ENCODE measurements at places on chromosomes 12 and 14.

GRCh38 chr14:28876572-28876945 is 110.0 kb downstream of the FOXG1 start:
- DNase-seq = no peak

- DNase-seq = peak; percentile 100
Observed at GRCh38 chr12:112012775-112013600, at the start of the genes ERP29 and TMEM116. Gene ERP29 (plus strand): TSS chr12:112013426. CDS start chr12:112013466, 40 bp downstream. Gene TMEM116 (minus strand): TSS chr12:112013165. CDS start chr12:112005270, 7,895 bp downstream.

- DNase-seq = no peak
Observed at GRCh38 chr14:100577321-100577985, 9.8 kb downstream of the BEGAIN start.

DNA sequence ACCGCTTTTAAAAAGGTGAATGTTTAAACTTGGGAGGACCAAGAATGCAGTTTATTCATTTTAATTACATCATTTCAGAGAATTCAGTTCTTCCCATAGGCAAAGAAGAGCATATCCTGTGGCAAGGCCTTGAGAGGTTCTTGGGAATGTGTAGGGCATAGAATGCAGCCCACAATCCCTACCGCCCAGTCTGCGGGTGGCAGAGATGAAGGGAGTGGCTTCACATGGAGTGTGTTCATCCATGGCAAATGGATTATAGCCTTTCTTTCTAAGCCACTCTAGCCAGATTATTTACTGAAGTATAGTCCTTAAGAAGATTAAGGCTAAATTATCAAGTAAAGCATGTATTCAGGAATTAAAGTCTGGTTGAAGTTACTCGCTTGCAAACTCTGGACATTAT is 97.4 kb downstream of the TSPAN8 start:
- DNase-seq = no peak

DNA sequence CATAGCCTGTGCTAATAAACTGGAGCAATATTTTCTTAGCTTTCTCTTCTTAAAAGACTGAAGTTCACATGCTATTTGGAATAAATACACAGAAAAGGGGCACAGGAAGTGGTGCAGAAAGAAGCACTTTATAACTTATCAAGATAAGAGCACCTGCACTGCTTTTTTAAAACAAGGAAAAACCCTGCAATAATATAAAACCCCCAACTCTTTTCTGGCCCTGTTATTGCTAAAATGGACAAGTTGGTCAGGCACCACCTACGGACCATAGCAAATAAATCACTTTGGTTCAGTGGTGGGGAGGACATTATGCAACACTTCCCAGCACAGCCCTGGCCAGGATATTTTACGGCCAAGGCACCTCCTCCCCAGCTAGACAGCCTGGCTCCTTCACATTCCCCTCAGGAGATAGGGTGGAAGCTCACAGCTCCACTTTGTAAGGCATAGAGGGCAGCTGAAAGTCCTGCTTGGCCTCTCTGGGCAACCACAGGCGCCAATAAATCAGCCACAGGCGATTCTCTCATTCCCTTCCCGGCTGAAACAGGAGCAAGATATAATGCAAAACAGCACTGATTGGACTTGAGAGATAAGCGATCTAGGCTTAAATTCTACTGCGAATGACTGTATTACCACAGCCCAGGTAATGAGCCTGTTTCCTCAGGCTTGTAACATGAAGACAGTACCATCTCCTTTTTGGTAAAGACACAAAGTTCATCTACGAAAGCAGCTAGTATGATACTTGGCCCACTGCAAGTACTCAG is 2.0 kb downstream of the ZBTB25 start:
- no peak for DNase-seq

GRCh38 chr12:24970177-24970576 is 21.3 kb upstream of the BCAT1 start:
- DNase-seq = no peak

DNA sequence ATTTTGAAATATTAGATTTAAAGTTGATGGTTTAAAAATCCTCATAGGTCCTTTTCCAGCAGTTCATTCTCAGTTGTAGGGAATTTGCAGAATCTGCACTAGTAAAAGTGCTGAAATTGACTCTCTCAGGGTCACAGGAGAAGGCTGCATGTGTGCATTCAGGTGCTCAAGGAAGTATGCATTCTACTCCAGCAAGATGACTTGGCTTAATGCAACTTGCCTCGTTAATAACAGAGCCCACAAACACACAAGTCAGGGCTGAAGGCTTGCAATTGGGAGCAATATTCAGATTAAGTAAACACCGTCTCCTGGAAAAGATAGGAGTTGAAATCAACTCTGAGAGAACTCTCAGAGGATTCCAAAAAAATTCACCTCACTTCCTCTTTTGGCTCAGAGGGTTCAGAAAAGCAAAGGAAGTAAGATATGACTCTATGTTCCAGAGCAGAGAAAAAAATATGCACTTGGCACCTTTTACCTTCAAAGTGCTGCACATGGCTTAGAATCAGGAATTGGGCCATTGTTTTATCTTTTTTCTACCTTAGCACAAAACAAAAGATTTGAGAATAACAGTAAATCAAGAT is 406.3 kb upstream of the DCN start:
- DNase-seq = no peak

DNA sequence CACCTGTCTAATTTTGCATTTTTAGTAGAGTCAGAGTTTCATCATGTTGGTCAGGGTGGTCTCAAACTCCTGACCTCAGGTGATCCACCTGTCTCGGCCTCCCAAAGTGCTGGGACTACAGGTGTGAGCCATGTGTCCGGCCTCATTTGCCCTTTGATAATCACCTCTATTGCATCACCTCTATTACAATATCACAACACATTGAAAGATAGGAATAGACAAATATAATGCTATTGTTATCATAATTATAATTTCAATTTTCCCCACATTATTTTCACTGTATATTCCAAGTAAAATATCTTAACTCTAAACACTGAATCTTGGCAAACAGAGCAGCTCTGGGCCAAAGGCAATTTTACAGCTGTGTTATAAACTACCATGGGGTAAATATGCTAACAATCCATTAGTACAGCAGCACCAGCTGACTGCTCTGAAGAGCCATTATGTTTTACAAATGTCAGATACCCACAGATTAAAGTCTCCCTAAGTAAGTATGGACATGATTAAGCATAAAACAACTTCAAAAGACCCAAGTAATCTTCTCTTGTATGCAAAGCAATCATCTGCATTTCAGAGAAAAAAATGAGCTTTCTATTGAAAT is 173.2 kb downstream of the MED13L start:
- no peak for DNase-seq

DNA sequence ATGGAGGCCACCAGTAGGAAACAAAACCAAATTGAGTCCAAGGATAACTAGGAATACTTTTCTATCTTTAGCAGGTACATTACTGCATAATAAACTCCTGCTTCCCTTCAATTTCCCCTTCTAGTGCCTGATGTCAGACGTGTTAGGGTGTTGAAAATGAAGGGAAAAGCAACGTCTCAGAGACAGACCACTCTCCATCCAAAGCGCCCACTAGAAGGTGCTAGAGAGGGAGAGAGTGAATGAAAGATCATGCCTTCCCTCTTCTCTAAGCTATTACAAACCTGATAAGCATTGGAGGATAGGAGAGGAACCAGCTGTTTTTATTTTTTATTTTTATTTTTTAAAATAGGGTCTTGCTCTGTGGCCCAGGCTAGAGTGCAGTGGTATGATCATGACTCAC is 64.1 kb downstream of the ZNF641 start:
- no peak for DNase-seq

DNA sequence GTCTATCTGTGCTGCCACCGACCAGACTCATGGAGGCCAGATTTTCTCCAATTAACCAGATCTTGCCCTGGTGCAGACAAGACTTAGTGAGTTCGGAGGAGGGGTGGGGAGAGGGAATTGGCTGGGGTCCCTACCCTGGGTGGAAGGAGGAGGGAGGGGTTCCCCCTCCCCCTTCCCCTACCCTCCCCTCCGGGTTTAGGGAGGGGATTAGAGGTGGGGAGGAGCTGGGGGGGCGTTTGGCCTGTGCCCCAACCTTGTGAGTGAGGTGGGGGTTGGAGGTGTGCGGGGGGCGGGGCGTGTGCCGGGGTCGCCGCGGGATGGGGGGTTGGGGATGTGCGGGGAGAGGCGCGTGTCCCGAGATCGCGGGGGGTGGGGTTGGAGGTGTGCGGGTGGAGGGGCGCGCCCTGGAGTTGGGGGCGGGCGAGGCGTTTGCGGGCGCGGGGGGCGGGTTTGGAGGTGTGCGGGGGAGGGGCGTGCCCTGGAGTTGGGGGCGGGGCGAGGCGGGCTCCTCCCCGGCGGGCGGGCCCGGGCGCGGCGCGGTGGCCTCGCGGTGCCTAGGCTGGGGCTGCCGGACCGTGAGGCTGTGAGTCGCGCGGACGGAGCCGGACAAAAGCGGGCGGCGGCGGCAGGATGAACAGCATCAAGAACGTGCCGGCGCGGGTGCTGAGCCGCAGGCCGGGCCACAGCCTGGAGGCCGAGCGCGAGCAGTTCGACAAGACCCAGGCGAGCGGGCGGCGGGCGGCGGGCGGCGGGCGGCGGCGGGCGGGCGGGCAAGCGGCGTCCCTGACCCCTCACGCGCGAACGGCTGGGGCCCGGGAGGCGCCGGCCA is at the start of gene HIP1R:
HIP1R (plus strand) TSS at position 537 of the 829 bp plus-strand sequence; CDS start at position 631, 94 bp downstream.
- no peak for DNase-seq

DNA sequence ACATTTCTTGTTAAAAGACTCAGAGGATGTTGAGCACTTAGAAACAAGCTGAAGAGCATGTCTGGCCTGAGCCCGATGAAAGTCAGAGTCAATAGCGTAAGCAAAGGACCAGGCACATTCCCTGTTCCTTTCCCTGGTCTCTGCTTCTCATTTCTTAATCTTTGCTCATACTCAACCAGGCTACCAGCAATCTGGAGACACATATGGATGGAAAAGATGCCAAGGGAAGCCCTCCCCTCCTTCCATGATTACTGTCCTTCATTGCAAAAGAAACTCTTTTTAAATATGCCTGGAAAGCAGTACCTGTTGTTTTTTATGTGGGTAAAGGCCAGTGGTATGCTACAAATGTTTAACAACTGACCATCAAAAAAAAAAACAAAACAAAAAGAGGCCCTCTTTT is 44.2 kb upstream of the PLEKHG7 start:
- DNase-seq = no peak

- no peak for DNase-seq
Observed at GRCh38 chr14:93039649-93040315, 75.9 kb downstream of the ITPK1 start.

- no peak for DNase-seq
Observed at GRCh38 chr14:89892953-89893352, 61.6 kb downstream of the EFCAB11 start.

- DNase-seq = no peak
Observed at GRCh38 chr14:105878125-105878524, 351.7 kb downstream of the TMEM121 start.

DNA sequence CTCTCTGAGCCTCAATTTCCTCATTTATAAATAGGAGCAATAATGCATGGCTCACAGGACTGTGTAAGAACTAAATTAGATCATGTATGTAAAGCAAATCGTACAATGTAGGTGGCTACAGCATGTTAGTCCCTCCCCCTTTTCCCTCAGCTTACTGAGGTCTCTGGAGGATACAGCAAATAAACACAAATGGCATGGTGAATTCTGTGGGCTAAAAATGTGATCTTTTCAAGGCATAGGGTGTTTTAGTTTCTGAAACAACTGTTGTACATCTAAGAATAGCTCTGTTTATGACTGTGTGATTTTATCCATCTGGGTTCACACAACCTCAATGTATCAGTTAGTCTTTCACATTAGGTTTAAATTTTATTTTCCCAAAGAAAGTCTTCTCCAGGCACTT is 121.2 kb upstream of the PLEKHG7 start:
- no peak for DNase-seq

DNA sequence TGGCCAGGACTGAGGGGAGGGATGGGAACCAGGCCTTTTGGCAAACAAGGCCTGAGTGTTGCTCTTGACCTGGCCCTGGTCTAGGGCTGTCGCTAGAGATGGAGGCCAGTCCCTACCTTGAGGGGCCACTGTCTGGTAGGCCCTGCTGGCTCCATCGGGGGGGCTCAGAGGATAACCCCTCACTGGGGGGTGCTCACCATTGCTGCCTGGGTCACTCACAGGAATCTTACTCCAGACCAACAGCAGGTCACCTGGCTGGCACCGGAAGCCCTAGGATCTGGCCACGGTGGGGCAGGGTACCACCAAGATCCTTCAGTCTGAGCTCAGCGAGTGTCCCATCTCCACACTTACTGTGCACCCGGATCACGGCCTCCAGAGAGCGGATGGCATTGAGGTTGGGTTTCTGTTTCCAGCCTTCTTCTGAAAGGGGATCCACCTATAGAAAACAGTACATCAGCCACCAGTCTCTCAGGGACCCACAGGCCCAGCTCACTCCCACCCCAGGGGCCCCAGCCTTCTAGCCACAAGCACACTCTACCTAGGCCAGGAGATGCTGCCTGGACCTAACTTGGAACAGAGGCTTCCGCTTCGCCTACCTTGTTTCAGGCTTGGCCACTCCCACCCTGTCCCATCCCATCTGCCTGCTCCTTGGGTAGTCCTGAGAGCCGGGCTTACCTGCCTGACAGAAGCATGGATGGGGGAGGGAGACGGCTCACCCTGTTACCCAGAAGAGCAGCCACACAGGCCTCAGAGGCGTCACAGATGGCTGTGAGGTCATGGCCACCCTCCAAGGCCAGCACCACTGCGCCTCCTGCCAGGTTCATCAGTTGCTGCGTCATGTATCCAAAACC is 12.2 kb downstream of the SLC48A1 start:
- DNase-seq = no peak

GRCh38 chr12:80681287-80681686 is 26.1 kb upstream of the MYF6 start:
- DNase-seq = no peak

DNA sequence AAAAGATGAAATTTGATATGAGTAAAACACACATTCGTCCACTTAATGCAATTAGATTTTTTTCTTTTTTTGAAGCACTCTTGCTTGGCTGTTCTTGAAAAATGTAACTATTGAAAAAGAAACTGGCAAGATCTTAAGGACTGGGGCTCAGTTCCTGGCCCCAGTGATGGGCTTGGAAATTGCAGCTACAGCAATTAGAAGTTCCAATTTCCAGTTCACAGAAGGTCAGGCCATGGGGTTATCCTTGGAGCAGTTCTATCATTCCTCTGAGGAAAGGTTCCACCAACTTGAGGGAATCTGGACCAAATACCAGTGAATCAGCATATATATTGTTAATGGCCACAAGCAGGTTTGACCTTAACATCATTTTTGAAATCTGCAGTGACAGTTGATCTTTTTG is 18.9 kb downstream of the IGF1 start:
- no peak for DNase-seq

DNA sequence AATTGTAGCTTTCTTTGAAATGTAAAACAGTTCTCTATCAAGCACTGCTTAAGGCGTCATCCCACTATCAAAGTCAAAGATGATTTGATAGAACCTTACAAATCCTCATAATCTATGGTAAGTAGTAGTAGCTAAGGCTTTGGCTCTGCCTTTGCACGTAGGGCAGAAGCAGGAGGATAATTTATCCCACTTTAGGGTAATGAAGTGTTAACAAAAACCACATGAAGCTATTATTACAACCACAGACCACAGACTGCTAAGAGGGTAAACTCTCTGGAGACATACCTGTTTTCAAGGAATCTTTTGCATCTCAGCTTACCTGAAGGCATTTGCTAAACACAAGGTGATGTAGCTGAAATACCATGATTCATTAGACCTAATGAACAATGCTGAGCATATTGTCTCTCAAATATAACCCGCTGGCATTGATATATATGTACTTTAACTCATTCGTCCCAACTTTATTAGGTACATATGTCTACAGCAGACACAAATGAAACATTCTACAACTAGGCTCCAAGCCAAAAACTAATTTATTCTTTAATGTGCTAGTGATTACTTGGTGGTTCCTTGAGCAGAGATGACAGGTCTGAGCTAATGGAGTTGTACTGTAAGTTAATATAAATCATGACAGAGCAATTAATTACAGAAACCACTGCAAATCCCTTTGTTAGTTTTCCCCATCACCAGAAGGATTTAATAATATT is 368.8 kb downstream of the ETNK1 start:
- no peak for DNase-seq

- no peak for DNase-seq
Observed at GRCh38 chr14:101775826-101776225, 14.3 kb downstream of the PPP2R5C start.
